ENCODE measurements at places on chromosomes 4 and X. TPM values are rescaled to one million over a fixed set of nuclear protein-coding genes. Genes with fewer than 3 reads are reported as not detected.

AFM gene
- total RNA-seq: not detected

ARAP2 gene
- 71.4 TPM for total RNA-seq

- H3K4me1 ChIP-seq: no peaks in the 10 kb centered on the region
- no peaks in the 10 kb centered on the region for H3K36me3 ChIP-seq
- no peak overlapping the region for H3K27ac ChIP-seq
- H3K27me3 ChIP-seq: no peaks in the 10 kb centered on the region
- no peak for DNase-seq
Measured at GRCh38 chr4:7663075-7663541, 228.4 kb upstream of the PSAPL1 start.

- H3K27ac ChIP-seq: no peak overlapping the region
- no peaks in the 10 kb centered on the region for H3K4me1 ChIP-seq
- no peaks in the 10 kb centered on the region for H3K36me3 ChIP-seq
- peaks cover 6% of the 10 kb centered on the region for H3K27me3 ChIP-seq
- no peak for DNase-seq
Measured at GRCh38 chrX:10397349-10397748, 223.0 kb downstream of the MID1 start.

DNA sequence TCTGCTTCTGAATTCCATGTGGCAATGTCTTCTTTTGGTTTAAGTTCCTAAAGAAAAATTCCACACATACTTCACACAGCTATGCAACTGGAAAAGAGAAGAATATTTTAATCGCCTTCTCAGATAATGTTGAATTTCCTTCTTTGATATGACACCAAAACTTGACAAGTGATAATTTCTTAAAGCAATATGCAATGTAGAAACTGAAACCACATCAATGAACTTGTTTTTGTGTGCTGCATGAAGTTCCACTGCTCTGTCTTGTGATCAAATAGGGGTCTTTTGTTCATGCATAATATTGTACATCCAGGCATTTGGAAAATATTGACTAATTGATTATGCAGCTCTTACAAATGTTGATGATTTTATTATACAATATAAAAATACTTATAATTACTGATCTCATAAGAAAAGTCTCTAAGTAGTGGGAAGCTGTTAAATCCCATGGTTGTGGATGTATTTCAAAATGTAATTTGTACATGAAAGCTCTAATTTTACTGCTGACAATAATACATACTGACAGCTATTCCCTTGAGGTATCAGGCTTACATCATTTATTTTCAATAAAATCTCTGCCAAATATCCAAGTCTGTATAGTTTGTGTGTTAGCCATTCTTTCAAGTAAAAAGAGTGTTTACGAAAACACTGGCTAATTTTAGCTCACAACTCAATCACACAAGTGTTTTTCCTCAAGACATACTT lies 56.5 kb downstream of the AGA start:
- H3K27ac ChIP-seq: no peak overlapping the region
- H3K4me3 ChIP-seq: no peak overlapping the region
- H3K4me1 ChIP-seq: no peaks in the 10 kb centered on the region

- H3K4me3 ChIP-seq: no peak overlapping the region
- H3K27me3 ChIP-seq: no peaks in the 10 kb centered on the region
- H3K36me3 ChIP-seq: no peaks in the 10 kb centered on the region
- H3K27ac ChIP-seq: no peak overlapping the region
Measured at GRCh38 chr4:125663896-125664767, 349.4 kb downstream of the FAT4 start.

GRCh38 chrX:115138040-115138439 lies 51.2 kb upstream of the RBMXL3 start:
- H3K36me3 ChIP-seq: no peaks in the 10 kb centered on the region
- no peak for DNase-seq
- H3K27me3 ChIP-seq: peaks cover 13% of the 10 kb centered on the region
- H3K27ac ChIP-seq: no peak overlapping the region
- no peak overlapping the region for H3K4me3 ChIP-seq

DNA sequence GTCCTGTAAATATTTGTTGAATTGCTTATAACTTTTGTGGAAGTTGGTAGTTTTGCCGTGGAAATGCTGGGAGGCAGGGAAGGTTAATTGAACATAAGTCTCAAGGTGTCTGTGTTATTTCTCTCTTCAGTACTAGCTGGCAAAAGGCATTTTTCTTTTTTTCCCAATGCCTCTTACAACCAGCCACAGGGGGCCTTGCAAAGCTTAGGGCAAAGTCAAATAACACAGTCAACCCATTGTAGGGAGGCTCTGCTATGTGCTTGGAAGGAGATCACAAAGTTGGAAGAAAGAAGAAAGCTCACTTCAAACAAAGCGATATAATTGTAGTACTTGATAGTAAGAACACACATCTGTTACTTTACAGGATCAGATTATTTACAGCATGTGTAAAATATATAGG lies 802.6 kb downstream of the PDHA2 start:
- DNase-seq: no peak
- no peaks in the 10 kb centered on the region for H3K27me3 ChIP-seq
- H3K36me3 ChIP-seq: no peaks in the 10 kb centered on the region

DNA sequence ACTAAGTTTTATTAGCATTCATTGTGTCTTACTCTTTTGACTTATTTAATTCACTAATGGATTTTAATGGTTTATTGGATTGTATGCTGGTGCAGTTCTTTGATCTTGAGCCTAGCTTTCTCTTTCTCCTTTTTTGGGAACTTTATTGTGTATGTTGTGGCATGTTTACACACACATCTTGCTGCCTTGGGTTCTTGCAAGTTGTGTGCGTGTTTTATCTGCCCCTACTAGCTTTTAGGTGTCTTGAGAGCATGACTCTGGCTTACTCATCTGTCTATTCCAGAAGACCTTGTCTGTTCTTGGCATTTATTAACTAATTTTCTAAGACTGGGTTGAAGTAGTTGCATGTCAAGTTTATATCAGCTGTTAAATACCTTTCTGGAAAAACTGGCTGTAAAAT lies 2.7 kb downstream of the TMEM165 start:
- H3K27me3 ChIP-seq: no peaks in the 10 kb centered on the region
- DNase-seq: no peak
- H3K4me1 ChIP-seq: no peaks in the 10 kb centered on the region
- H3K36me3 ChIP-seq: no peaks in the 10 kb centered on the region

DNA sequence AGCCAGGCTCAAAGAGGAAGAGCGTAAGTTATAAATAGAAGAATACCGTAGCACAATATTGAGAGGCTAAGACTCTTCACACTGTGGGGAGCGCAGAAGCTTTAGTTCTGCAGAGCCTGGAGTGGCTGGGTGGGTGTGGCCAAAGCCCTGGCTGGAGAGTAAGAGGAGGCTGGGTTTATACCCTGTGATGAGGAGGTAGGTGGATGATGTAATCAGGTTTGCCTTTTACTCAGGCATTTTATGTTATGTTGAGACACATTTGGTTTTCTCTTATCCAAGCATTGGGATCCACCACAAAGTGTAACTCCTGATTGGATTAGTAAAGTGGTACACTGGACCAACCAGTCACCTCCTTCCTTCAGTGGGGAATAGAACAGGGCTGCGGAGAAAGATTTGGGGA lies 13.9 kb downstream of the CDS1 start:
- H3K27me3 ChIP-seq: no peaks in the 10 kb centered on the region
- no peaks in the 10 kb centered on the region for H3K4me1 ChIP-seq
- no peak for DNase-seq
- no peak overlapping the region for H3K27ac ChIP-seq
- no peak overlapping the region for H3K4me3 ChIP-seq

GRCh38 chrX:131225078-131225477 lies 64.0 kb downstream of the IGSF1 start:
- no peaks in the 10 kb centered on the region for H3K27me3 ChIP-seq
- H3K27ac ChIP-seq: no peak overlapping the region
- no peaks in the 10 kb centered on the region for H3K36me3 ChIP-seq
- H3K4me1 ChIP-seq: no peaks in the 10 kb centered on the region
- H3K4me3 ChIP-seq: no peak overlapping the region

GRCh38 chrX:129111081-129111798 lies 412.1 kb downstream of the SMARCA1 start:
- no peaks in the 10 kb centered on the region for H3K36me3 ChIP-seq
- no peak overlapping the region for H3K4me3 ChIP-seq
- no peaks in the 10 kb centered on the region for H3K27me3 ChIP-seq
- no peaks in the 10 kb centered on the region for H3K4me1 ChIP-seq
- DNase-seq: no peak

- no peaks in the 10 kb centered on the region for H3K36me3 ChIP-seq
- H3K27me3 ChIP-seq: peaks cover 25% of the 10 kb centered on the region
- H3K4me3 ChIP-seq: no peak overlapping the region
- H3K27ac ChIP-seq: no peak overlapping the region
- no peaks in the 10 kb centered on the region for H3K4me1 ChIP-seq
Measured at GRCh38 chrX:90883479-90883878, 551.2 kb upstream of the PABPC5 start.

DNA sequence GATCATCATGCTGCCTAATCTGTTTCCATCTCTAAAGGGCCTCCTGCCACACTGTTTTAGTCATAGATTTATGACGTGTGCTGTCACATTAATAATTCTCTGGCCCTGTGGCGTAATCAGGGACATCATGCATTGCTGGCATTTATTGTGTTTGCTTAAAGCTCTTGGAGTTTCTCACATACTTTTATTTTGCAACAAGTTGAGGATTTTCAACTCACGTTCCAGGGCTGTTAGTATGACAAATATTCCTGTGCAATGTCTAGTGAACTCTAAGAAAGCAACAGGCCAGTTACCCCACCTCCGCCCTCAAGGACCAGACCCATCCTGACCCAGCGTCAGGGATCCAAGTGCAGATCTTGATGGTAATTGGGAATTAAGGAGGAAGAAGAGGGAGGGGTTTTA lies 7.8 kb upstream of the PIGA start:
- no peaks in the 10 kb centered on the region for H3K4me1 ChIP-seq
- peaks cover 48% of the 10 kb centered on the region for H3K27me3 ChIP-seq
- no peak overlapping the region for H3K4me3 ChIP-seq
- no peaks in the 10 kb centered on the region for H3K36me3 ChIP-seq

All from breast epithelium (tissue), 4 donors.